Renal cortical epithelial cell (primary cell): ENCODE measurements at places on chromosomes 3 and 15. TPM values are rescaled to one million over a fixed set of nuclear protein-coding genes. Genes with fewer than 3 reads are reported as not detected.

GRCh38 chr3:59372346-59372745 lies 322.5 kb upstream of the CFAP20DC start:
- no peak for DNase-seq

GRCh38 chr3:143280984-143281383 lies 161.4 kb downstream of the CHST2 start:
- peak; percentile 25 for DNase-seq

The OR5K3 gene
- not detected in 2 replicates for total RNA-seq

The EDEM1 gene
- total RNA-seq, result 27.4 and 35.0 TPM in 2 replicates

- peak; percentile 71 for DNase-seq
Measured at GRCh38 chr3:159732172-159733111, 256.2 kb upstream of the IL12A start.

DNA sequence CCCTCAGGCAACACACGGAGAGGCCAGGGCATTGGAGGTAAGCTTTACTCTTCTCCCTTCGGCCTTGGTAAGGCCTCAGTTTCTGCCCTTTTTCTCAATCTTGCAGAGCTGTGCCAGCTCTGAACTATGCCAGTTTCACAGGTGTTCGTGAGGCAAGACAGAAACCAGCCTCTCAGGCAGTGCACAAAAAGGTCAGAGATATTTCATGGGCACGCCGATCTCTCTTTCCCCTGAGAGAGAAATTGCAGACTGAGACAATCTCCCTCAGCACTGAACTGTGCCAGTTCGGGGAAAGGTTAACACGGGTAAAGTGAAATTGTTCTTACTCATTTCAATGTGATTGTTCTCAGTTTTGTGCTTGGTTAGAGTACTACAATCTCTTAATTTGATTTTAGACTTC lies 88.5 kb downstream of the GMNC start:
- no peak for DNase-seq

The GOLGA6D gene
- total RNA-seq, result not detected in 2 replicates

The INKA1 gene
- total RNA-seq, result 0.15 and 0.17 TPM in 2 replicates

The RPL29 gene
- 846 and 1,109 TPM in 2 replicates for total RNA-seq

GRCh38 chr3:133836497-133837158 lies 31.0 kb downstream of the SRPRB start:
- no peak for DNase-seq

- no peak for DNase-seq
Measured at GRCh38 chr15:60720493-60721256, 241.7 kb upstream of the ICE2 start.

DNA sequence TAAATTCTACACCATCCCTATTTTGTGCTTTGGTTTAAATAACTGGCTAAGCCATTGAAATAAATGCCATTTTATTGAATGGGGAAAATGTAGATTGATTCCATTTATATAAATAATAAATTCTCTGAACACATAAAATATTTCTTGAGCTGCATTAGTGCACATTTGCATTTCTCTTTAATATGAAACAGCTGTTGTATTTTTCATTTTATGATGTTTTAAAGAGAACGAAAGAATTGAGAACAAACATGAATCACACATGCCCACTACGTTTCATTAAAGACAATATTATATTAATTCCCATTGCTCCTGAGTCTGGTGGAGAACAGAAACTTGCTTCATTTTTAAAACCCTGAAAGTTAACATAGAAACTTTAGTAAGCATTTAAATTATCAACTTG lies 235.7 kb upstream of the CFAP20DC start:
- no peak for DNase-seq

The TTLL13 gene
- total RNA-seq, result 0.10 TPM in 1 of 2 replicates, not detected in the other

The SEMA3B gene
- total RNA-seq, result 7.8 and 27.0 TPM in 2 replicates

GRCh38 chr15:39558421-39558820 lies 22.5 kb upstream of the THBS1 start:
- no peak for DNase-seq

The SEMA3F gene
- total RNA-seq, result 10.2 and 33.5 TPM in 2 replicates

- DNase-seq, result peak; percentile 6
Measured at GRCh38 chr3:58899159-58899952, 150.5 kb downstream of the CFAP20DC start.

- DNase-seq, result no peak
Measured at GRCh38 chr3:55127565-55127964, 199.7 kb upstream of the LRTM1 start.
